ENCODE measurements at places on chromosomes 6 and 20.
A peak's percentile ranks its signal among the peaks of the same experiment; 100 is the strongest.

DNA sequence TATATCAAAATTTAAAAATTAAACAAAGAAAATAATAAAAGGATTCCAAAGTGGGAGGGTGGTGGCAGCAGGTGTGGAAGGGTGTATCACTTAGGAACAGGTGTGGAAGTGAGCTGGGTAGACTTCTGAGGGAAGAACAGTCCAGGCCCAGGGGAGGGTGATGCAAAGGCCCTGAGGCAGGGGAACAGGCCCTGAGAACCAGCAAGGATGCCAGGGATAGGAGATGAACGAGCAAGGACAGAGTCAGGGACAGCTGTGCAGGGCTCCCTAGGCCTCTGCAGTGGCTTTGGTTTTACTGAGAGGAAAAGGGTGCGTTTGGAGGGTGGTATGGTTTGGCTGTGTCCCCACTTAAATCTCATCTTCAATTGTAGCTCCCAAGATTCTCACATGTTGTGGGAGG is 9.4 kb upstream of the RAET1E start:
- no peak for DNase-seq

DNA sequence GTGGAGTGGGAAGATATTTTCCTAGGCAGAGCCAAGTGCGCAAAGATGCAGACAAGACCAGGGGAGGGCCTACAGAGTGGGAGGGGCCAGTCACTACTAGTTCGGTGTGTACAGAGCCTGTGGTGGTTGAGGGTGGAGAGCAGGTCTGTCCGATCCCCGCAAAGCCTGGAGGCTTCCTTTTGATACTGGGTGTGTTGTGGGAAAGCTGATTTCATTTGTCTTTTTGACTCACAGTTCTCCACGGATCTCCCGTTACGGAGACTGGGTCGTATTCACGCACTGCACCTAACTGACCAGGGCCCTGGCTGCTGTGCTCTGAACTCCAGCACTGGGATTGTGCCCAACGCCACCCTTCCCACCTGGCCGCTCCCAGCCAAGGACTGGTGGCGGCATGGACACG is 1.4 kb upstream of the TIAM2 start:
- no peak for DNase-seq

DNA sequence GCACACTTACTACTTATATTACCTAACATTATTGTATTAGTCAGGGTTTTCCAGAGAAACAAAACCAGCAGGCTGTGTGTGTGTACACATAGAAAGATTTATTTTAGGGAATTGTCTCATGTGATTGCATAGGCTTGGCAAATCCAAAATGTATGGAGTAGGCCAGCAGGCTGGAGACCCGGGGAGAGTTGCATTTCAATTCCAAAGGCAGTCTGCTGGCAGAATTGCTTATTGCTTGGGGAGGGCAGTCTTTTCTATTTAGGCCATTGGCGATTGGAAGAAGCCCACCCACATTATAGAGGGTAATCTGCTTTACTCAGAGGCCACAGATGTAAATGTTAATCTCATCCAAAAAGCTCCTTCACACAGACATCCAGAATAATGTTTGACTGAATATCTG is 157.0 kb downstream of the ADGRG6 start:
- no peak for DNase-seq

GRCh38 chr6:118530942-118531341 is 17.2 kb upstream of the PLN start:
- DNase-seq: no peak

DNA sequence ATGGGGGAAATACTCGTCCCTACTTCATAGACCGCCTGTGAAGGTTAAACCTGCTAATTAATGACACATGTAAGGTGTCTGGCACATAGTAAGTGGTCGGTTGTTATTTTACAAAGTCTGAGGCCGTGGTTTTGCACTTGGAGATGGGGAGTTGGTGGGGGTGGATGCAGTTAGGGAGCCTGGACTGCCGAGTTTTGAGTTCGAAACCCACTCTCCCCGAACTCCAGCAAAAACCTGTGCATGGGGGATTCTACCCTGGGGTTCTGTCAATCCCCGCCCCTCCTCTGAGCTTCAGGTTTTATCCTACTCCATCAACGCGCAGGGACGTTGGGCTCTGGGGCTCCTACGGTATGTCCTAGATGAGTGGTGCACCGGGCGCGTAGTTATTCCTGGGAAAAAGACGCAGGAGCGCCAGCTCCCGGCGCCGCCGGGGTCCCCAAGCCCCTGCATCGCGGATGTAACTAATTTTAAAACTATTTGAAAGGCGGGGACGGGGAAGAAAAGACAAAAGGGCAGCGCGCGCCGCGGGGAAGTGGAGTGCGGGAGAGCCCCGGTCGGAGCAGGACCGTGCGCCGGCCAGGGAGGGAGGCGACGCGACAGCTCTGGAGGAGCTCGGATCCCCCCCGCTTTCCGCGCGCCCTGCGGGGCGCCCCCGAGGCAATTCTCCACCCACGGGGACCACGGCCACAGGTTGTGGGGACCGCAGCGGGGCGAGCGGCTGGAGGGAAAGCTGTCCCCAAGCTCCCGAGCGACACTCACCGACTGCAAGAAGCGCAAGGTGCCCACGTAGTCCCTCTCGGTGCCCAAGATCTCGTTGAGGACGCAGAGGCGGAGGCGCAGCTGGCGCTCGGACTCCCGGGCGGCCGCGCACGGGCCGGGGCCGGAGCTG is 672 bp downstream of the PREX1 start:
- DNase-seq: no peak

DNA sequence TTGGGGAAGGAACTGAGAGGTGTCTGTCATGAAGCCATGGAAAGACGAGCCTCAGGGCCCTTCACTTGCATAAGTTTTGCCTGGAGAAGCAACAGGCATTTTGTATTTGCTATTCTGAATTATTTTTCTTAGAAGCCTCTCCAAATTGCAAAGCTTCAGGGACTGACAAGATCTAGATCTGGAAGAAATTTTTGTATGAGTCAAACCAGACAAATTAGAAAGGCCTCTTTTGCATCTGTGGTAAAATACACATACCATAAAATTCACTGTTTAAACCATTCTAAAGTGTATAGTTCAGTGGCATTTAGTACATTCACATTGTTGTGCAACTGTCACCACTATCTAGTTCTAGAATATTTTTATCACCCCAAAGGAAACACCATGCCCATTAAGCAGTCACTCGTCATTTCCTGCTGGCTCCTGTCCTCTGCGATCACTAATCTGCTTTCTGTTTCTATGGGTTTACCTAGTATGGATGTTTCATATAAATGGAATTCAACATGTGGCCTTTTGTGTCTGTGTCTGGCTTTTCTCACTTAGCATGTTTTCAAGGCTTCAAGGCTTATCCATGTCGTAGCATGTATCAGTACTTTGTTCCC is 269.1 kb downstream of the PHF3 start:
- peak; percentile 69 for DNase-seq

DNA sequence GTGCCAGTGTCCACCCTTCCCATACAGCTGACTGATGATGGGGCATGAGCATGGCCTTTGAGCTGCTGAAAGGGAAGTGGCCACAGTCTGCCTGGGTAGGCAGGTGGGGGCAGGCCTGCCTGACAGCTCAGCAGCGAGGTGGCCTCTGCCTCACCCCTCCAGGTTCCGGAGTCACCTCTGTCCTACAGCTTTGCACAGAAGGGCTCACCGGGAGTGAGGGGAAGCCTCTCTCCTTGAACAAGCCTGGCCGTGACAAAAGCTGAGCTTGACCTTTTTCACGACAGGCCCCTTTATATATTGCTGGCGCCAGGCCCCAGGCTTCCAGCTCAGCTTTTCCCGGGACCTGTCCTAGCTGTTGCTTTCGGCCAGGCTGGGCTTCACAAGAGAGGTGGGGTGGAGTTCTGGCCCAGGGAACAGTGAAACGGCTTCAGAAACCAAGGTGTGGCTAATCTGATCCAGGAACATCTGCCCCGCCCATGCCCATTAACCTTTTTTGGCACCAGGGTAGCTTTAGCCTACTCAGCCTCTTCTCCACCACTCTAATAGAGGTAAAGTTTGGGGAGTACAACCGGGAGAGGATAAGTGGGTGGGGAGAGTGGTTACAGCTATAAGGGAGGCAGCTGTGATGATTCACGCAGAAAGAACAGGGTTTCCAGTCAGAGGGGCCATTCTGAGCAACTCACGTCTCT is 42.9 kb downstream of the C6orf132 start:
- DNase-seq: no peak

DNA sequence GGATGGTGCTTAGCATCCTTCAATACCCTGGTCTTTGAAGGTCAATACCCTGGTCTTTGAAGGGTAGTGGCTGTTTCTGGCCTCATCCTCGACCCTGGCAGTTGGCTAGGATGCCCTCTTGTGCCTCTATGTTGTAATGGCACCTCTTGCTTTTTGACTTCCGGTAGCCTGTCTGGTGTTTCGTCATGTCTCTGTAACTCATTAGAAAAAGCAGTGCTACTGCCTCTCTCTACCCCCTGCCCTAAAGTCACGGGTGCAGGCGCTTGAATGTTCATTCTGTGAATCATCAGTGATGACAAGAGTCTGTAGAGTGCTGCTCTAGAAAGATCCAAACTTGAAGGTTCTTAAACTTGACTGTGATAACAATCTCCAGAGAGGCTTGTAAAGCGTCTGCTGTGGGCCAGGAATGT is 28.3 kb downstream of the RSPO4 start:
- DNase-seq: no peak

DNA sequence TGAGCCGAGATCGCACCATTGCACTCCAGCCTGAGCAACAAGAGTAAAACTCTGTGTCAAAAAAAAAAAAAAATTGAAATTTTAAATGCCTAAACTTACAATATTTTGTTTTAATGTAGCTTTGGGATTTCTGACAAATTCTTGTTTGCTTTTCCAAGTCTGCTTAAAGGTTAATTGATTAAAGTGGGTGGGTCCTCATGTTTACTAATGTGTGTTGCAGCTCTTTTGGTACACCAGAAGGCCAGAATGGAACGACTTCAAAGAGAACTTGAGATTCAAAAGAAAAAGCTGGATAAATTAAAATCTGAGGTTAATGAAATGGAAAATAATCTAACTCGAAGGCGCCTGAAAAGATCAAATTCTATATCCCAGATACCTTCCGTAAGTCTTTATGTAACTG is 2.7 kb upstream of the SUMO4 start:
- no peak for DNase-seq

DNA sequence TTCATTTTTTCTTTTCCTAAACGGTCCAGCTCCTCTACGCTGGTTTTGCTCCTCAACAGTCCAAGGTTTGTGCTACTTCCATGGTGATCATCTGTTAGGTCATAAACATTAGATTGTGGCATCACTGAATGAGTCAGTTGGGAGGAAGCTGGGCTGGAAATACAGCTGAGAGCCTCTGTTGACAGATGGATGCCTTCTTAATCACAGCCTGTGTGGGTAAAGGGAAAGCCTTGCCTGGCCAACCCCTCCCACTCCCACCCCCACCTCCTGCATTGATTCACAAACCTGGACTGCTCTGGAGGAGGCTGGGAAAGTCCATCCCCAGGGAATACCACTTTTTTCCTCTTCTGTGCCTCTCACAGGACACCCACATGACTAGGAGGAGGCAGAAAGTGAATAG is 180.6 kb upstream of the CCN2 start:
- peak; percentile 43 for DNase-seq

DNA sequence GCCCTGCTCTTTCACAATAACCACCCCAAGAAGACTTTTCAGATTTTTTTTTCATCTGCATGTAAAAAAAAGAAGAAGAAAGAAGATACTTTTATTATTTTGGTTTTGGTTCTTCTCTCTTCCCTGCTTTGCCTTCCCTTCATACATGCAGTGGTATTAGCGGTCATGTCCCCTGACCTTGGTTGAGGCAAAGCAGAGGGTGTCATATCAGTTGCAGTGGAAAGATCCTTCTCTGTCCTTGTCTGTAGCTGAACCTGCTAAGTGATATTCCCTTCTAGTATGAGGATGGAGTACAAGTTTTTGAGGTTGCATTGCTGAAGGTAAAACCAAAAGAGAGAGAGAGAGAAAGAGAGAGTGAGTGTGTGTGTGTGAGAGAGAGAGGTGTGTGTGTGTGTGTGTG is 345.7 kb downstream of the UTRN start:
- DNase-seq: no peak

DNA sequence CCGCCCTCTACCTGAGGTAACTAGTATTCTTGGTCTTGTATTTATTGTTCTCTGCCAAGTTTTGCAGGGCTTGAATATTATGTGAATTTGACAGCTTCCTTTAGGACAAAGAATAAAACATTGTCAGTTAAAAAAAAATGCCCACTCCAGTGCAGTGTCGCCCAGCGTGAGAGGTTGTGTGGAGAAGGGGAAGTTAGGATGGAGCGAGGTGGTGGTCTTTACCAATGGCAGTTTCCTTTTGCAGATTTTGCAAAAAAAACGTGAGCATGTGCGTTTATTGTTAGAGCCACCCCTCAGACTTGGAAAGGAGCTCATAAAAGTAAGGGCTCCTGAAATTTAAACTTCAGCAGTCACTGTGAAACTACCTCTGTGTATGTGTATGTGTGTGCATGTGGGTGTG is 28.3 kb downstream of the UST start:
- no peak for DNase-seq

DNA sequence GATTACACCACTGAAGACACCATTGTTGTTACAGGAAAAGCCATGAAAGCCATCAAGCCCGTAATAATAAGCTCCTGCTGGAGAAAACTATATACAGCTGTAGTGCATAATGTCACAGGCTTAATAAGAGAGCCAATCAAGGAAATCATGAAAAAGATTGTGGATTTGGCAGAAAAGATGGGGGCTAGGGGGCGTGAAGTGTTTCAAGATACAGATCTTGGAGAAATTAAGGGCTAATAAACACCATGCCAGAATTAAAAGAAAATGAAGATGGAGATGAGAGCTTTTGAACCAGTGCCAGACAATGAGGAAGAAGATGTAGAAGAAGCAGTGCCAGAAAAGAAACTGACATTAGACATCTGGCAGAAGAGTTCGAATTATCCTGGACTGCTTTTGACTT is 43.2 kb upstream of the DTNBP1 start:
- DNase-seq: no peak

DNA sequence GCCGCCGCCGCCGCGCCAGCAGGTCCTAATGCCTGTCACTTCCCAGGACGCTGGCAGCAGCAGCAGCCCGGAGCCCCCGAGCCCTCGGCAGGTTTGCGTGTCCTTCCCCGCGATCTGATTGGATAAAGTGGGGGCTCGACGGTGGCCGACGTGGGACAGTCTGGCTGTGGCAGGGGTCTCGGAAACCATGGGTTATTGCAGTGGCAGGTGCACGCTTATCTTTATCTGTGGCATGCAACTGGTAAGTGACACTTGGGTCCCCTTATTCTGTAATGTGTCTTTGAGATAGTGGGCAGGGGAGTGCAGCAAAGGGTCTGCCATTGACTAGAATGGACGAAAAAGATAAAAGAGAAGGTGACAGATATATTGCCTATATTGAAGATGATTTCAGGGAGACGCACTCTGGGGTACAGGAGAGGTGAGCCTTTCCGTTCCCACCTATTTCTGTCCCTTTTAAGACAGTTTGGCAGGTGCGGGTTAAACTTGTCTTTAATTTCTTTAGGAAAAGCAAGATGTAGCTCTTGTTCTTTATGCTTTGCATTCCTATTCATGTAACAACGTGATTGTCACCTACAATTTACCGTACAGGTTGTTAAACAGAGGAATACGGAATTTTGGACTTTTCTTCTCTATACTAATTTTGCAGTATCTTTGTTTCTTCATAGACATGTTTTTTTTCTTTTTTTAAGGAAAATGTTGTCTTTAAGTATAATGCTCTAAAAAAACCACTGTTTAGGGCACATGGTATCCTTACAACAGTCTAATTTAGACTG is 535 bp downstream of the NKAIN2 start:
- no peak for DNase-seq
